ENCODE measurements at places on chromosomes 4 and X. TPM values are rescaled to one million over a fixed set of nuclear protein-coding genes. Genes with fewer than 3 reads are reported as not detected.

The CLDN22 gene
- not detected for total RNA-seq

The SSR4 gene
- 150 TPM for total RNA-seq

The UGT2B11 gene
- total RNA-seq, result not detected

- peak; percentile 31 for ATAC-seq
These were observed 62.3 kb downstream of the STAG2 start for GRCh38 chrX:124023838-124024238.

DNA sequence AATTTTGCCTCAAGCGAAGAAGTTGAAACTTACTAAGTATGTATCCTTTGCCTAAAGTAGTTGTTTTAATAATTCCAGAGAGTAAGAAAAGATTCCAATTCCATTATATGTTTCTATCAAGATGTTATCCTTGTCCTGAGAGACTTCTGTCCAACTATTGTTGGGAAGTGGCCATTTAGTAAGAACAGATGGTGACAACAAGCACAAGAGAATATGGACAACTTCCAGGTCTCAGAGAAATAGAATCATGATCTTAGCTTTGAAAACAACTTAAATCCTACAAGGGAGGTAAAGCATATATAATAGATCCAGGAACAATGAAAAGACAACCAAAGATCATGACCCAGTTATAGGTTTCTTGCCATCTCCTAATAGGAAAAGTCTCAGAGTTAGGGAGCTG, 486.6 kb upstream of the PCDH10 start:
- ATAC-seq, result no peak

GRCh38 chr4:38243388-38244053, 283.3 kb downstream of the PTTG2 start:
- peak; percentile 12 for ATAC-seq

The SOWAHB gene
- not detected for total RNA-seq

DNA sequence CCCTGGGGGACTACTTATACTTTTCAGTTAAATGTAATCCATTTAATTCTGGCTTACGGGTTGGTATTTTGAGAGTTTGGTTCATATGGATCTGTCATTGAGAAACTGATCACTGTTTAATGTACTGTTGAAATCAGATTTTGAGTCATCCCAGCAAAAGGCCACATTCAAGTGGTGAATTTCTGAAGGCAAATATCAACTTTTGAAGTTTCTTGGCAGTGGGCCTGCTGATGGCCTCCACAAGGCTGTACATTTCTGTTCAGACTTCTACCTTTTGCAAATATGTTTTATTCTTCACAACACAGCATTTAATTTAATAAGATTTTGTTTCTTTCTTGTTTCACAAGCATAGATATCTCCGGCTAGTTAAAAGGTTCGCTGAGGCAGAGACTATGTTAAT, 138.7 kb downstream of the PDGFC start:
- no peak for ATAC-seq

GRCh38 chr4:650461-650860, 23.6 kb downstream of the ATP5ME start:
- no peak for ATAC-seq

The CFI gene
- total RNA-seq, result not detected

GRCh38 chr4:164734484-164734883, 19.4 kb upstream of the SMIM31 start:
- no peak for ATAC-seq

GRCh38 chr4:8390577-8390976, 49.9 kb downstream of the ACOX3 start:
- no peak for ATAC-seq

The GPC4 gene
- not detected for total RNA-seq

The IRS4 gene
- total RNA-seq, result not detected

GRCh38 chr4:38396845-38397547, 267.0 kb upstream of the KLF3 start:
- no peak for ATAC-seq

DNA sequence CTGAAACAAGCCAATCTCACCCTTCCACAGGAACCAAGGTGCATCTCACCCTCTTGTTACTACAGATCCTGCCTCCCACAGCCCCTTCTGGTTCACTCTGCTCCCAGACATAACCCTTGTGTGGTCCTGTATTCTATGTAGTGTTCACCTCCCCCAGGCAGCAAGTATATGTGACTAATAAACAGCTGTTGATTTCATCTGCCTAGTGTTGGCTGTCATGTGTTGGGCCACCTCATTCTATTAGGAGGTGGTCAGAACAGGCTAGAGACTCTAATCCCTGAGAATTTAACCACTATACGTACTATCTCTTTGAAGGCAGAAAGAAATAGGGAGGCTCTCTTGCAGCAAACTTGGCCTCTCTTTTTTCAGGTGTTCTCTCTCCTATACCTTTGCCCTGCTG, 134.3 kb upstream of the RPL34 start:
- ATAC-seq, result no peak

The TAB3 gene
- total RNA-seq, result 22.0 TPM

The CAPN6 gene
- total RNA-seq, result not detected

The TXK gene
- total RNA-seq, result 26.8 TPM

GRCh38 chrX:41542536-41542935, 95.4 kb downstream of the NYX start:
- ATAC-seq, result no peak

DNA sequence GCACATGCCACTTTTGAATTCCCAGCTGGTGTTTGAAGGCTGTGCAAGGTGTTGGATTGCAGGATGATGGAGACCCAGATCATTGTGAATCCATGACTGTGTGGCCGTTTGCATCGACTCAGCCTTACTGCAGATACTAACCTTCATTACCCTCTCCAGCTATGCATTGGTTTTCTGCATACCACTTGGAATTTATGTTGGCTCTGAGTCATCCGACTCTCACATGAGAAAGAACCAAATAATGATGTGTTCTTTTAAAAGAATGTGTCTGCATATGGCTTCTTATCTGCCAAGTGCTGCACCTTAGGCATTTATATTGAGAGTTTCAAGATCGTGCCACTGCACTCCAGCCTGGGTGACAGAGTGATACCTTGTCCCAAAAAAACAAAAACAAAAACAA, 106.7 kb upstream of the PRKX start:
- ATAC-seq, result no peak

DNA sequence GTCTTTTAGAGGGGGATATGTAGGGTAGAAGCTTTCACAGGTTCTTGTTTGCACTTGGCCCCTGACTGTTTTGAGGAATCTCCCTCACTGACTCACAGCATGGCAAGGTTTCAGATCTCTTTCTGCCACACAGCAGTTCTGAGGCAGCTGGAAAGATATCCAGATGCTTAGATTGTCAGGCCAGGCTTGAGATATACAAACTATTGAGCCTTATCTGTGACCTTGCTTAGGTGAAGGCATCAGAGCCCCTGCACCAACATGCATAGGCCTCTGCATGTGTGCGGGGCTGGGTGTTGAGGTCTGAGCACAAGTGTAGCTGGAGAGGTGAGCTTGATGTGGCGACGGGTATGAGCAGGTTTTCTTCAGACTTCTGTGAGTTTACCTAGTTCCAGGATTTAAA, 80.9 kb upstream of the MSANTD1 start:
- ATAC-seq, result peak; percentile 52
